ENCODE measurements at places on chromosomes 5 and 9. TPM values are rescaled to one million over a fixed set of nuclear protein-coding genes. Genes with fewer than 3 reads are reported as not detected.

The IFNB1 gene
- not detected for total RNA-seq

GRCh38 chr9:121786543-121786948 lies 135.1 kb downstream of the DAB2IP start:
- H3K4me3 ChIP-seq: no peak overlapping the region
- DNase-seq: no peak
- H3K27ac ChIP-seq: no peak overlapping the region
- H3K36me3 ChIP-seq: peaks cover 10% of the 10 kb centered on the region
- no peaks in the 10 kb centered on the region for H3K27me3 ChIP-seq
- no peaks in the 10 kb centered on the region for H3K4me1 ChIP-seq

DNA sequence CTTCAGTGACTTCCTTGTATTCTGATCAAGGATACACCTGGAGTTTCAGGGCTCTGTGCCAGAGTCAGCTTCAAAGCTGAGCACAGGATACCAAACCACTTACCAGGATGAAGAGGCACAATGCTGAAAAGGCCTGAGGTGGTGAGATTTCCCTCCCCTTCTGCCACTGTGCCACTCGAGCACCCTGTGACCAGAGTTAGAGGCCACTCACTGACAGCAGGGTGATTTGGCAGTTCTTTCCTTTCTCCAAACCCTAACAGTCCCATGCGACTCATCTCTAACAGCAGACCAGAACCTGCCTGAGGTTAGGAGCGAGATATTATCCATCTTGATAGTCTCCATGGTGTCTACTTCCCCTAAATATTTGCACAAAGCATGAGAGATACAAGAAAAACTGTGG lies 1.8 kb downstream of the PLGRKT start:
- no peaks in the 10 kb centered on the region for H3K36me3 ChIP-seq
- H3K27ac ChIP-seq: no peak overlapping the region
- H3K4me3 ChIP-seq: no peak overlapping the region
- H3K27me3 ChIP-seq: no peaks in the 10 kb centered on the region

- H3K4me1 ChIP-seq: no peaks in the 10 kb centered on the region
- DNase-seq: no peak
- H3K27ac ChIP-seq: no peak overlapping the region
- no peaks in the 10 kb centered on the region for H3K27me3 ChIP-seq
- no peak overlapping the region for H3K4me3 ChIP-seq
Observed at GRCh38 chr5:169805937-169806700, 169.0 kb downstream of the DOCK2 start.

- peak overlapping the region; percentile 97 for H3K27ac ChIP-seq
- no peaks in the 10 kb centered on the region for H3K27me3 ChIP-seq
- H3K4me1 ChIP-seq: peaks cover 3% of the 10 kb centered on the region
- no peak for DNase-seq
Observed at GRCh38 chr9:86282979-86283535, 719 bp upstream of the ISCA1 start.

DNA sequence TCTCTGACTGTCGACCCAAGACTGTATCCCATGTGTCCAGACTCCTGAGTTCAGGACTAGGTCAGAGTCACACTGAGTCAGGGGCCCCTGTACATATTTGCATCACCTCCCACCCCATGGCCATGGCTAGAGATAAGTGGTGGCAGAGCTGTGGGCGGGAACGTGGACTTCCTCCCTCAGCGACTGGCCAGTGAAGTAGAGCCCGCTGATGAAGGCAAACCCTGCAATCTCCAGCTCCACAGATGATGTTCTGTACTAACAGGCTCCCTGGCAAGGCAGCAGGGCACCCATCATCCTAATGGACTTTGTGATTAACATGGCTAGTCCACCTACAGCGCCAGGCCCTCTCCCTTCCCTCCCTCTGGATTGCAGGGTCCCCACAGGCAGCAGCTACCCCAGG lies 110.5 kb upstream of the LRRTM2 start:
- H3K36me3 ChIP-seq: no peaks in the 10 kb centered on the region
- H3K4me1 ChIP-seq: no peaks in the 10 kb centered on the region
- DNase-seq: no peak
- no peak overlapping the region for H3K4me3 ChIP-seq
- no peak overlapping the region for H3K27ac ChIP-seq

The ITK gene
- 2.2 TPM for total RNA-seq

The PCDHGB4 gene
- 9.9 TPM for total RNA-seq

The TERT gene
- 3.6 TPM for total RNA-seq

The PFN3 gene
- total RNA-seq: not detected

DNA sequence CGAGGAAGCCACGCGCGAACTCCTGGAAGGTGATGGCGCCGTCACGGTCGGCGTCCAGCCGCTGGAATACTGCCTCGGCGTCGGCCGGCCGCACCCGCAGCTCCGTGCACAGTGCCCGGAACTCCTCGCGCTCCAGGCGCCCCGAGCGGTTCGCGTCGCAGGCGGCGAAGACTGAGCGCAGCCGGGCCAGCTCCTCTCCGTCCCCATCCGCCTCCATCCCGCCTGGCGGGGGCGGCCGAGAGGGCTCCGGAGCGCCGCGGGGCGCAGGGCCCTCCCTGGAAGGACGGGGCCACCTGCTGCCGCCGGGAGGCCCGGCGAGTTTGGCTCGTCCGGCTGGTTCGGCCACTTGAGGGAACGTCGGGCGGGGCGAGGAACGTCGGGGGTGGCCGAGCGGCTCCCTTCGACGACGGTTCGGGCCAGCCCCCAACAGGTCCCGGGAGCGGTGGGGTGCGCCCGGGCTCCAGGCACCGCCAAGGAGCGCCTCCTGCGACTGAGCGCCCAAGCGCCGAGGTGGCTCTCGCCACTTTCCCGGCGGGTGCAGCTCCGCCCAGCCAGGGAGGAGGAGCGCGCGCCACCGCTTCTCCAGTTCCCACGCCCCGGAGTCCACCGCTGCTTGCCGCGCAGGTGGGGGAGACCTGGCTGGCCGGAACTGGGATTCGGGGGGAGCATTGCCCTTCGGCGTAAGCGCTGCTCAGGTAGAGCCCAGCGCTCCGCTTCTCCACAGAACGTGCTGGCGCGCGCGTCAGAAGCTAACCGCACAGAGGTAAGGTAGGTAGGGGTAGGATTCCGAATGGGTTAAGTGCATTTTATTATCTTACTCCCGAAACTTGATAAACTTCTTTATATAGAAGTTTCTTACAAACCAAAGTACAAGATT lies at the start of gene RASEF:
Gene RASEF (minus strand): TSS at position 492 of the 877 bp plus-strand sequence. CDS start 275 bp downstream, at position 217.
- peak within 1 kb of the TSS; percentile 61 for H3K4me3 ChIP-seq
- no peaks in the 10 kb centered on the region for H3K36me3 ChIP-seq
- H3K4me1 ChIP-seq: no peaks in the 10 kb centered on the region
- DNase-seq: peak; percentile 70
- no peaks in the 10 kb centered on the region for H3K27me3 ChIP-seq
- H3K27ac ChIP-seq: peak within 1 kb of the TSS; percentile 86

DNA sequence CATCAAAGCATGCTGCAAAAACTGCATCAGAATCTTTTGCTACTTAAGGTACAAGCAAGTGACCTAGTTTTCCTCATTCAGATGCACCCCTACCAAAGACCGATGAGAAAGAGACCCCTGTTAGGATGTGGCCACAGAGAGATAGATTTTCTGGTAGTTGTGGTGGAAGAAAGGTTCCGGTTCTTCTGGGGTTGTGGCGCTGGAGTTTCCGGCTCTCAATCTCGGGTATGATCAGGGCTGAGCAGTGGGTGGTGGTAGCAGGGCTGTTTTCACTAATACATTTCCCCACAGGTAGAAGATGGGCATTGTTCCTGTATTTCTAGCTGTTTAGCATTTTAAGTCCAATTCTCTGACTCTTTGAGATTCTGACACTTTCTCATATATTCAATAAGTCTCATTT lies 58.4 kb downstream of the PCSK1 start:
- DNase-seq: no peak
- no peaks in the 10 kb centered on the region for H3K4me1 ChIP-seq
- H3K4me3 ChIP-seq: no peak overlapping the region
- no peaks in the 10 kb centered on the region for H3K27me3 ChIP-seq

GRCh38 chr5:513216-514100 lies 10.8 kb downstream of the SLC9A3 start:
- no peaks in the 10 kb centered on the region for H3K4me1 ChIP-seq
- H3K36me3 ChIP-seq: no peaks in the 10 kb centered on the region
- no peak for DNase-seq
- no peak overlapping the region for H3K4me3 ChIP-seq
- no peak overlapping the region for H3K27ac ChIP-seq
- peaks cover 8% of the 10 kb centered on the region for H3K27me3 ChIP-seq

DNA sequence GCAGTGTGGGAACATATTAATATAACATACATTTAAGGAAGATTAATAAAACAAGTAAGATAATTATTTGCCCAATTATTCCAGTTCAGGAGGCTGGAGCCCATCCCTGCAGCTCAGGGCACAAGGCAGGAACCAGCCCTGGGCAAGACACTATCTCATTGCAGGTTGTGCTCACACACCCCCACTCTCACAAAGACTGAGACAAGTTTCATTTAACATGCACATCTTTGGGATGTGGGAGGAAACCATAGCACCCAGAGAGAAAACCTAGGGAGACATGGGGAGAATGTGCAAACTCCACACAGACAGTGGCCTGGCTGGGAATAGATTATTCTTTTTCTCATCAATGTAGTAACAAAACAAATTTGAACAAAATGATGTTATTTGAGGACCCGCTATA lies 279.1 kb downstream of the MCTP1 start:
- DNase-seq: no peak
- no peaks in the 10 kb centered on the region for H3K27me3 ChIP-seq
- H3K27ac ChIP-seq: no peak overlapping the region
- no peaks in the 10 kb centered on the region for H3K36me3 ChIP-seq
- H3K4me3 ChIP-seq: no peak overlapping the region

DNA sequence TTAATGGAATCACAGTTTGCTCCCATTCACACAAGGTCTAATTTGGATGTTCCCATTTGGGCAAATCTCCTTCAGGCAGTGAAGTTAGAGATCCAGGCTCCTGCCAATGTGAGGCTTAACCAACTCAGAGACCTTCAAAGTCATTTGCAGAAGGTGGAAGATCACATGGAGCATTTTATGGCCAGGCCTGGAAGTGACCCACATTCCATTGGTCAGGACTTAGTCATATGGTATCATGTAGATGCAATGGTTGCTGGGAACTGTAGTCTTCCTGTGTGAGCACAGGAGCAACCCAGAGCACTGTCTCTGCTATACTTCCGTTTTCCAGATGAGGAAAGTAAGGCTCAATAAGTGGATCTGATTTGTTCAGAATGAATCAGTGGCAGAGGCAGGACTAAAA lies 292.7 kb upstream of the SMARCA2 start:
- DNase-seq: no peak
- no peak overlapping the region for H3K4me3 ChIP-seq
- no peaks in the 10 kb centered on the region for H3K27me3 ChIP-seq

The HTR1A gene
- not detected for total RNA-seq

DNA sequence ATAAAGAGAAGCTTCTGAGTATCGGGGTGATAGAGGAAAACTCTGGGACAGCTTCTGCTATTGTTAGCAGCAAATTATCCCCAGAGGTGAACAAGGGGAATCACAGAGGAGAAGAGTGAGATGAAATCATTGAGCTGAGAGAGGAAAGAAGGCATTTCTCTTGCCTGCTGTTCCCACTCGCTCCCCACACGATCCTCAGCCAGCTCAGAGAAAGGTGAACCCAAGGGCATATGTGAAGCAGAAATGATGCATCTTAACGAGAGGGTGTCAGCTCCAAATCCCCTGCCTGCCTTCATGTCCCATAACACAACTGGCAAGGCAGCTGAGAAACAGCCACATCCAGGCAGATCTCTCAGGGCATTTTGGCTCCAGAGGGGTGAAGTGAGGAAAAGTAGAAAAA lies 111.6 kb downstream of the BRINP1 start:
- H3K4me3 ChIP-seq: no peak overlapping the region
- H3K27ac ChIP-seq: no peak overlapping the region
- H3K36me3 ChIP-seq: no peaks in the 10 kb centered on the region
- no peak for DNase-seq
- H3K4me1 ChIP-seq: no peaks in the 10 kb centered on the region

GRCh38 chr5:115661101-115661500 lies 35.3 kb upstream of the TMED7 start:
- no peak overlapping the region for H3K27ac ChIP-seq
- no peaks in the 10 kb centered on the region for H3K27me3 ChIP-seq
- no peaks in the 10 kb centered on the region for H3K4me1 ChIP-seq
- no peak for DNase-seq
- no peaks in the 10 kb centered on the region for H3K36me3 ChIP-seq

- H3K4me1 ChIP-seq: no peaks in the 10 kb centered on the region
- no peaks in the 10 kb centered on the region for H3K27me3 ChIP-seq
- H3K27ac ChIP-seq: no peak overlapping the region
- H3K36me3 ChIP-seq: no peaks in the 10 kb centered on the region
- no peak overlapping the region for H3K4me3 ChIP-seq
- no peak for DNase-seq
Observed at GRCh38 chr5:145800181-145800580, 35.0 kb downstream of the PRELID2 start.

GRCh38 chr9:124286292-124286931 lies 28.7 kb downstream of the NEK6 start:
- no peaks in the 10 kb centered on the region for H3K27me3 ChIP-seq
- peak overlapping the region; percentile 74 for H3K27ac ChIP-seq
- peaks cover 14% of the 10 kb centered on the region for H3K4me1 ChIP-seq
- no peak overlapping the region for H3K4me3 ChIP-seq

DNA sequence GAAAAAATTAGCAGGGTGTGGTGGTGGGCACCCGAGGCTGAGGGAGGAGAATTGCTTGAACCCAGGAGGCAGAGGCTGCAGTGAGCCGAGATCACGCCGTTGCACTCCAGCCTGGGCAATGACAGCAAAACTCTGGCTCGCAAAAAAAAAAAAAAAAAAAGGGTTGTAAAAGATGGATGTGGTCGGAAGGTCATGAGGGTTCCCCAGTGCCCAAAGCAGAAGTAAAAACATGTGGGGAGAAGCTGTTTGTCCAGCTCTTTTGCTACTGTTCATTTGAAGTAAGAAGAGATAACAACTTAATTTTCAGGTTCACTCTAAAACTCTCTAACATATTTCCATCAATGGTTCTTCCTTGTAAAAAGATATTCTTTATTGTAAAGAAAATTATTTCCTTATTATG lies 57.1 kb upstream of the GOLPH3 start:
- H3K36me3 ChIP-seq: no peaks in the 10 kb centered on the region
- H3K4me3 ChIP-seq: no peak overlapping the region
- no peaks in the 10 kb centered on the region for H3K27me3 ChIP-seq
- no peak for DNase-seq

DNA sequence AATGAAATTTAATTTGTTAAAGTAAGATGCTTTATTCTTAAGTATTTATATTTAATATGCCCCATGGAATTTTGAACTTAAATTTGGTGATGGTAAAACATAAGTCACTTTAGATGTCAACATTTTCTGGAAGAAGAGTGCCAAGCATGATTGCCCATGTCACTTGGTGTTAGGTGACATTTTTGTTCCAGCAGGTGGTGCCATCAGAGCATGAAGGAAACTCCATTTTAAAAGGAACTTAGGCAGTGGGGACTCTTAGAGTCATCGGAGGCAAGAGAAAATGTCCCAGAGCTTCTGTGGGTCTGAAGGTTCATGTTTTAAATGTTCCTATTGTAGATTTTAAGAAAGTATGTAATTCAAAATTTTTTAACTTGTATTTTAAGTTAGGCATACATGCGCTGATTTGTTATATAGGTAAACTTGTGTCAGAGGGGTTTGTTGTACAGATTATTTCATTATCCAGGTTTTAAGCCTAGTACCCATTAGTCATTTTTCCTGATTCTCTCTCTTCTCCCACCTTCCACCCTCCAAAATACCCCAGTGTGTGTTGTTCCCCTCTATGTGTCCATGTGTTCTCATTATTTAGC lies 789.3 kb downstream of the SEMA5A start:
- no peaks in the 10 kb centered on the region for H3K27me3 ChIP-seq
- H3K27ac ChIP-seq: no peak overlapping the region
- peak; percentile 19 for DNase-seq
- H3K36me3 ChIP-seq: no peaks in the 10 kb centered on the region
